ENCODE measurements at places on chromosomes 3 and 15.

DNA sequence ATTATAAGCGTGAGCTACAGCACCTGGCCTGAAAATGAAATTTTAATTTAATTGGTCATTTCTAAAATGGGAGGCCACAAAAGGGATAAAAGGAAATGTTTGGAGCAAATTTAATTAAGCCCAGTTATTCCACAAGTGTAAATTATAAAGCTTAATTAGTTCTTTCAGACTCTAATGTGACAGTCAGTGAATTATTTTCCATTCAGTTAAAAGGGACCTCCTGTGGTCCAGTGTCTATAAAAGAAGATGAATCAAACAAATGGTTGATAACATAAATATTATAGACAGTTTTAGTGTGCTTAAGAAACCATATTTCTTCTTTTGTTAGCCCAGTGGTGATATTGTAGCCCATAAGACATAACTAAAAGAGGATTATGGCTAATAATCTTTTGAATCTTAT, 66.4 kb downstream of the CNOT10 start:
- no peak for DNase-seq

- peak; percentile 66 for DNase-seq
Measured at GRCh38 chr3:177824190-177824786, 627.0 kb upstream of the TBL1XR1 start.

DNA sequence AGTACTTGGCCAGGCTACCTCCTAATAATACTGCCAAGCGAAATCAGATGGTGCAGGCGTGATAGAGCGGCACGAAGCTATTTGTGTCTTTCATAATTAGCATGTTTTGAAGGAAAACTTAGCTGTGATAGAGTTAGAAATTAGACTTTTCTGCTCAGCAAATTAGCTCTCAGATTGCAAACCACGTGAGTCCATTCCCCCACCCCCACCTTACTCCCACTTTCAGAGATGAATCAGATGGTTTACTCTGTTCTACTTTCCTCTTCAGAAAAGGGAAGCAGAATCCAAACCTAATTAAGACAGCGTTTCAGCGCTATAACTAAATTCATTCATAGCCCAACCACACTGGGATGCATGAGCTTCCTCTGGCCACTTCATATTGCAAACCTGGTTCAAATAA, 214.6 kb downstream of the SLCO3A1 start:
- DNase-seq = no peak

GRCh38 chr15:31457161-31457560, 130.5 kb downstream of the KLF13 start:
- DNase-seq = no peak

DNA sequence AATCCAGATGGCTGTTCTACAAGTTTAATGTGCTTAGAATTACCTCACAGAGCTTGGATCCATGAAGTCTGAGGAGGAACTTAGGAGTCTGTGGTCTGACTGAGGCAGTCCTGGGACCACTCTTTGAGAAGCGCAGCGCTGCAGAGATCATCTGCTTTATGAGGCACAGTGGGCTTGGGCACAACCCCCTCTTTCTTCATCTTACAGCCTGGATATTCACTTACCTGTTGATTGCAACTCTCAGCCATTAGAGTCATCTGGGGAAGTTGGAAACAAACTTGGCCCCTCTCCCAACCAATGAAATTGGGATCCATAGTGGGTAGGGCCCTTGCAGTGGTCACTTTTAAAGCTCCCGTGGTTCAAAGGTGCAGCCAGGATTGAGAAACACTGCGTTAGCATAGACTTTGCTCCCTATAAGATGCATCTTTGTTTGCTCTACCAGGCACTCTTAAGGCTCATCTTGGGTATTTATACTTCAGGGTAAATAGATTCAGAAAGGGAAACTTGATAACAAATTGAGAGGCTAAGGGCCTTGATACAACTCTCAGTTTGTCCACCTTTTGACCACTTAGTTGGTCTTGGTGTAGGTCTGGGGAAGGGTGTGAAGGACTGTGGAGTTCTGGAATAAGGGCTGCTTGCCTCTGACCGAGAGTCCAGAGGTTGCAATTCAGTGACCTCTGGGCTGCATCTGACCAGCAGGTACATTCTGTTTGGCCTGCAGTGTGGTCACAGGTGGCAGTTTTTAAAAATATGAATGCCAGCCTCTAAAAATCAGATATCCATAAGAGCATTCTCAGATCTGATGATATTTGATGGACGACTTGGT, 22.8 kb downstream of the FEM1B start:
- DNase-seq = no peak

DNA sequence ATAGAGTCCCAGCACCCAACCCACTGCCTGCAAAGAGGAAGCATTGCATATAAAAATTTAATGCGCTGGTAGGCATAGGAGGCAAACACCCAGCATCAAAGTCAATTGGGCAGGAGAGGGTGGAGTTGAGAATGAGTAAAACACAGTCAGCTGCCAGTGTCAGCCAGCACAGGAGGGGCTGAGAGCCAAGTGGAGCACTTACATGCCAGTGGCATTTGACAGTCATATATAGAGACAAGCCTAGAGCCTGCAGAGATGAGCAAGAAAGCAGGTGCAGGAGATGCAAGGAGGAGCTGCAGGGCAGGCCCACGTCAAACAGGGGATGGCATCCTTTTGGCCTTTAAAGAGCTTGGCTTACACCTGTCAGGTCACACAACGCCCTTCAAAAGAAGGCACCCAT, 27.6 kb upstream of the ZFAND6 start:
- DNase-seq = no peak

DNA sequence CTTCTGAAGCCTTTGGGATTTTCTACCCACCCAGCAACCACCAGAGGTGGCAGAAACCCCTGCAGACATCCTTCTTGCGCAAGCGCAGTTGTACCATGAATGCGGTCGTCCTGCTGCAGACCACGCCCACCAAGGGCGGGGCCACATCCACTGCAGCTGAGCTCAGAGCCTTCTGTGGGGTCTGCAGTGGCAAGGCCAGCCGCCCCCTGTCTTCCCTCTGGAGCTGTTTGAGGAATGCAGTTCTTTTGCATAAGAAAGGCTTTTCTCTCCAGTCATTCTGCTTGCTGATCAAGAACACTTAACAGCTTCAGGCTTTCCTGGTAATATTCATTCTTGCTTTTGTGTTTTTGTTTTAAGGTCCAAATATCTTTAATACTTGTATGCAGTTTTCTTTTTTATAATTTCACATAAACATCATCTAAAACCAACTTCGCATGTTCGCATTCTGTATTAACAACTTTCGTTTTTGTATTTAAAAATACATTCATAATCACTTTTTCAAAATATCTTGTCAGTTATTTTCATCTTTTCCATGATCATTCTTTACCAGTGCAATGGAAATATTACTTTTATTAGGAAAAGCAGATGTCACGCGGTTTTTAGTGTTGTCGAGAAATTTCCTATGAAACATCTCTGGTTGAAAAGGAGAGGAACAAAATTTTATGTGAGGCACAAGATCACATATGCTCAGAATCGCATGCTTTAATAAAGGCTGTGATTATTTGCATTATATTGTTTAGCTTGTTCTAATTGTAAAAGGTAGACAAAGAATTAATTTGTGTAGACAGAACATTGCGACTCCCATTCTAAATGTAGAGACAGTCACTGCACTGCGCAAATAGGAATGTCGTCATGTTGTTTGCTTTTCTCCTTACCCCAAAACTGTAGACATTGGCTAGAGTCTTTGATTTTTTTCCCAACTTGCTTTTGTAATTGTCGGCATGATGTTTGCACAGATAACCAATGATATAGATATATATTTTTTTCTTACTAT, 98.1 kb upstream of the SNRPN start:
- DNase-seq = peak; percentile 9
